ENCODE measurements at places on chromosomes 5 and 9.

DNA sequence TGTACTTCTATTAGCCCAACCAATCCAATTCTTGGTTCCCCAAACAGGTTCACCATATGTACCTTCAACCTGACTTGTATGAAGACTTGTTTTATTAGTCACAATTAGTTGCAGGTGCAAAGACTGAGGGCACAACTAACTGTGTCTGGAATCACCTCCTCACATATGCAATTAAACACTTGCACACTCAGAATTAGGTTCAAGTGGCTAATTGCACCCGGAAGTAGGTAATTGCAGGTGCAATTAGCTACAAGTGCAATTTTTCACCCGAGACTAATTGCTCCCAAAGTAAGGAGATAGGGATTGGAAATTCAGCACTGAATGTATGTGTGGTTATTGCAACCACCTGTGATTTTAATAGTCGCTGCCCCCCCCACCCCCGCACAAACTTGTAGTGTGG is 338.9 kb downstream of the ZSWIM6 start:
- no peak for DNase-seq

- DNase-seq: no peak
Observed at GRCh38 chr9:137772281-137772873, 105.2 kb upstream of the CACNA1B start.

DNA sequence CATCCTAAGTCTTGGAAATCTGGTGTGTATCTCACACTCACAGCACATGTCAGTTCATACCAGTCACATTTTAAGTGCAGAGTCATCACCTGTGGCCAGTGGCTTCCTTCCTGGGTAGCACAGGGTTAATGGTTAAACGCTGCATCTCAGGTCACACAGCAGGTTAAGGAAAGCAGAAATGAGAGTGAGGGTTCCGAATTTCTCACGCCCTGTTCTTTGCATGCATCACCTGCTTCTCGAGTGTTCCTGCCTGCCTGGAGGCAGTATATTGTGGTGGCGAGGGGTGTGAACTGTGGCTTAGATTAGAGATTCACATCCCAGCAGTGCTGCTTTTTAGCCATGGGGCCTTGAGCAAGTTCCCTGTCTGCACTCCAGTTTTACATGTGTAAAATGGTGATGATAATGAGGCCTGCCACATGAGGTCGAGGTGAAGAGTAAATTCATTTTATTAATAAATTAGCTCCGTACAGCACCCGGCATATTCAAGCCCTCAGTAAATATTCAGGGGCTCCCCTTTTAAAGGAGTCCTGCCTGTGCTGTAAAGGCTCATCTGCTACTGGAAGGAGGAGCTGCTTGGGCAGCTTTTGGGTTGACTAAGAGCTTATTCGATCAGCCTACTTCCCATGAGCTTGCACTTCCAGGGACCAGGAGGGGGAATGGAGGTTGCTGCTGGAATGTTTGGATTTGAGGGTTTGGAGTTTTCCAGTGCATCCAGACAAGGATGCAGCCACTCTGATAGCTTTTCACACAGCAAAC is 61.1 kb upstream of the SAP30L start:
- DNase-seq: peak; percentile 18

DNA sequence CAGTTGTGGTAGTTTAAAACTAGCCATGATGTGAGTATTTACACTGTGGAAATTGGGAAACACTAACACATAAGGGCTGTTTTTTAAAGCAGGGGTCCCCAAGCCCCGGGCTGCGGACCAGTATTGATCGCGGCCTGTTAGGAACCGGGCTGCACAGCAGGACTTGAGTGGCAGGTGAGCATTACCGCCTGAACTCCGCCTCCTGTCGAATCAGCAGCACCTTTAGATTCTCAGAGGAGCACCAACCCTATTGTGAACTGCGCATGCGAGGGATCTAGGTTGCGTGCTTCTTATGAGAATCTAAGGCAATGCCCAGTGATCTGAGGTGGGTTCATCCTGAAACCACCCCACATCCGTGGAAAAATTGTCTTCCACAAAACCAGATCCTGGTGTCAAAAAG is 127.8 kb downstream of the PCSK5 start:
- DNase-seq: peak; percentile 7

GRCh38 chr9:94157050-94157801 is 73.0 kb downstream of the PTPDC1 start:
- DNase-seq: no peak

DNA sequence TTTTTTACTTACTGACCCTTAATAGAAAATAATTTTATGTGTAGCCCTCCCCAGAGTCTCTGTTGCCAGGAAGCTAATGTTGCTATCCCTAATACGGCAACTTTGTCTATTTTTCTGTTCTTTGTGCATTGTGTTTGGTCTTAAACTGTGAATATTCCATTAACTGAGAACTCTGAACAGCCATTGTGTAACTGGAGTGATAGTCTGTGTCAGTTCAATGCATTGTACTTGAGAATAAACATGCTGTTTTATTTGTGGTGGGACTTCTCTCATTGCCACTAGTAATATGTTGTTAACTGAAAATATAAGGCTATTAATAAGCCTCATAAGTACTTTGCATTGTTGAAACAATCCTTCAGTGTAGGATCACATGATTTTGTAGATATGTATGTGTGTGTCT is 278.3 kb upstream of the DMRT1 start:
- DNase-seq: no peak

GRCh38 chr9:14529629-14530028 is 163.6 kb downstream of the ZDHHC21 start:
- DNase-seq: no peak

DNA sequence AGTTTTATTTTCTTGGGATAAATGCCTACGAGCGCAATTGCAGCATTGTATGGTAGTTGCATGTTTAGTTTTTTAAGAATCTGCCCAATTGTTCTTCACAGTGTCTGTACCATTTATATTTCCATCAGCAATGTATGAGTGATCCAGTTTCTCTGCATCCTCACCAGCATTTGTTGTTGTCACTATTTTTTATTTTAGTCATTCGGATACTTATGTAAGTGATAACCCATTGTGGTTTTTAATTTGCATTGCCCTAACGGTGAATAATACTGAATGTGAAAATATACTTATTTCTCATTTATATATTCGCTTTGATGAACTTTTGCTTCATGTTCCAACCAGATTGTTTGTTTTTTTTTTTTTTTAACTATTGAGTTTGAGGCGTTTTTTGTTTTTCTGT is 33.7 kb upstream of the PWWP2A start:
- DNase-seq: no peak

- no peak for DNase-seq
Observed at GRCh38 chr9:136241542-136241941, 4.1 kb downstream of the QSOX2 start.

DNA sequence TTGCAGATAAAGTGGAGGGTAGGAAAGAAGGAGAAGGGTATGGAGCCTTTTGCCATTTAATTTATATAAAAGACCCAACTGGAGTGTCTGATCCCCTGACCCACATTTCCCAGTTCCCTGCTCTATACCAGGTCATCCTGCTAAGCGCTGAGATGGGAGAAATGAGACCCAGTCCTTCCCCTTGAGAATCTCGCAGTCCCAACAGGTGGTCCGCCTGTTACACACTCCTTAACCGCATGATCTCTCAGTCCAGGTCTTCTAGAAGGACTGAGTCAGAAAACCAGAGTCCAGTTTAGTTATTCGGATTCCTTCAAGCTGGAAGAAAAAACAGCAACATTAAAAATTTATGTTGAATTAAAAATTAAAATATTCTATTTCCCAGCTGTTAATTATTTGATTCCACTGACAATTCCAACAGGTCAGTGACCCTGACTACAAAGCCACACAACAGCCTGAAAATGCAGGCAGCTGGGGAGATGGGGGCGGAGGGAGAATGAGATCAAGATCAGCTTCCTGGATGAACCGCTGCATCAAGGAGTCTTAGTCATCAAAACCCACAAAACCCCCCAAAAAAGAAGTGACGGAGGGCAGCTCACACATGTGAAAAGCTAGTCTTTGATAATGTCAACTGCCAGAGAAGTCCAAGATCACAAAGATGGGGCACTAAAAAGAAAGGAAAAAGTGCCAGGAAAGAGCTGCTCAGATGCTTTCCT is 44.0 kb downstream of the GGTA1 start:
- DNase-seq: no peak

DNA sequence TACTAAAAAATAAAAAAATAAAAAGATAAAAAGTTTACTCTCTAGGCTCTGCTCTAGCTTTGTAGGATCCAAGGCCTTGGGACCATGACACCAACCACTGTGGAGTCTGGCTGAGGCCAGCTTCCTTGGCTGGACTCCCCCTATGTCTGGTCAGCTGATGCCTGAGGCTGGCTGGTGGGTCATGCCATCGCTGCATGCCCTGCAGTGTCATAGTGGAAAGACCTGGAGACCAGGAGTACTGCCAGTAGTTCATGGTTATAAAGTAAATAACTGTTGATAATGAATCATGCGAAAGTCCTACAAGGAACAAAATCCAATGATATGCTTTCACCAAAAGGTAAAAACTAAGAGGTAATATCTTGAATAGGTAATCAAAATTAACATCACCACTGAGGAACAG is 43.2 kb downstream of the GARNL3 start:
- DNase-seq: no peak

- DNase-seq: no peak
Observed at GRCh38 chr5:73321757-73322436, 126.7 kb downstream of the FOXD1 start.

GRCh38 chr9:76231001-76231400 is 163.2 kb downstream of the RFK start:
- DNase-seq: no peak

DNA sequence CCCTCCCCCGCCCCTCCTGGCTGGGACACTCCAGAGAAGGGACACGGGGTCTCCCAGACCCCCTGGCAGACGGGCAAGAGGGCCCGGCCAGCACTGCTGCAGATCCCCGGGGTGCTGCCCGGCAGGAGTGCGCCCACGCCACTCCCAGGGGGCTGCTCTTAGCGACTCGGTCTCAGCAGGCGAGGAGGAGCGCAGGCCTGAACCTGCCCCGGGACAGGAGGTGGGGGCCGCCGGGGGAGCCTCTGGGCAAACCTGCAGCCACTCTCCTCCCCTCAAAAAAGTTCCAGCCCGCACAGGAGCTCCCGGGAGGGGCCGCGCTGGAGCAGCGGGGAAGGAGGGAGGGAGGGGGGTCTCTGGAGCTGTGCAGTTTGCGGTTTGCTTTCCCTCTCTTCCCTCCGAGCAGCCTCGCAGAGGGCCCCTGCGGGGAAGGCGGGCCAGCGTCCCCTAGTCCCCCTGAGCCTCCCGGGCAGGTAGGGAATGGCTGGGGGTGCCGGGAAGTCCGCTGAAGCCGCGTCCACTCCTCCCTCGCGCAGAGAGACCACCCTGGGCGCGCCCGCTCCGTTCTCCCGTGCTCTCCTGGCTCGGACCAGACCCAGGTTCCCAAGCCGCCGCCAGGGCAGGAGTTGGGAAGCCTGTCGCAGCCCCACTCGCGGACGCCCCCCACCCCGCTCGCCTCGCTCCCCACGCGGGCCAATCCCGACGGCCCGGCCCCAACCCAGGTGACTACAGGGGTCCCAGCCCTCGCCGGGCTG is 44.2 kb downstream of the NACC2 start:
- no peak for DNase-seq
